Bronchial epithelial cell (primary cell): ENCODE measurements at places on chromosomes 11 and 22.

- no peak for DNase-seq
Measured at GRCh38 chr22:17098379-17098819, 13.6 kb downstream of the IL17RA start.

GRCh38 chr11:79040348-79040747 is 400.5 kb downstream of the TENM4 start:
- peak; percentile 17 for DNase-seq

DNA sequence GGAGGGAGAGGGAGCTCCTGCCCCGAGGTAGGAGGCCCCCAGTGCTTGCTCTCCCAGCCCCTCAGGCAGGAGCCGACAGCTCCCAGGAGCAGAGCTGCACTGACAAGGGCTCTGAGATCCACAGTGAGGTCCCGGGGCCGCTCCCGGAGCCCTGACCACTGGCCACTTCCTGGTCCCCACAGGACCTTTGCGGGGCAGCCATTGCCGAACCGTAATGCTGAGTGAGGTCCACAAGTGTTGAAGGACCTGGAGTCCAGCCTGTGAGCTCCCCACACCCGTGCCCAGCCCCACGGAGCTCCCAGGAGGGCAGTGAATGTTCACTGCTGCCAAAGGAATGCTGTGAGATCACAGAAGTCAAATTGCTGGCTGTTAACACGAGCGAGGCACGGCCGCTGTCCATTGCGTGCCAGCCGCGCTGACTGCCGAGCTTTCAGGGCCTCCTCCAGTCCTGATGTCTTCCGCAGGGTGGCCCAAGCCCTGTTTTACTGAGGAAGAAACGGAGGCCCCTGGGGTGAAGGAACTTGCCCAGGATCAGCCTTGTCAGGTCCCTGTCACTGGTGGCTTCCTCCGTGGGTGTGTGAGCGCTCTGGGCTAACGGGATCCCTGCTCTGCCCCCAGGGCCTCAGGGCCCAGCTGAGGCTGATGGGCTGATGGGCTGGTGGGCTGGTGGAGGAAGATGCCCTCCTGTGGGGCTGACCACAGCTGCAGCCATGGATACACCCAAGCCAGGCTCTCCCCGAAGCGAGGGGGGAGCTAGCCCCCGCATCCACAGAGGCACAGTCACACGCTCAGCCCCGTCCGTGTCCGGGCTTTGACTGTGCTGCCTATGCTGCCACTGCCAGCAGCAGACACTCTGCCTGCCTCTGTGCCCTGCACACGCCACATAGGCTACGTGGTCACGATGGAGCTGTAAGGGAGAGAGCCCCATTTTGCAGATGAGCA is 70.8 kb downstream of the WNT7B start:
- DNase-seq, result no peak

- peak; percentile 68 for DNase-seq
Measured at GRCh38 chr22:47310601-47311000, 548.2 kb downstream of the TBC1D22A start.

DNA sequence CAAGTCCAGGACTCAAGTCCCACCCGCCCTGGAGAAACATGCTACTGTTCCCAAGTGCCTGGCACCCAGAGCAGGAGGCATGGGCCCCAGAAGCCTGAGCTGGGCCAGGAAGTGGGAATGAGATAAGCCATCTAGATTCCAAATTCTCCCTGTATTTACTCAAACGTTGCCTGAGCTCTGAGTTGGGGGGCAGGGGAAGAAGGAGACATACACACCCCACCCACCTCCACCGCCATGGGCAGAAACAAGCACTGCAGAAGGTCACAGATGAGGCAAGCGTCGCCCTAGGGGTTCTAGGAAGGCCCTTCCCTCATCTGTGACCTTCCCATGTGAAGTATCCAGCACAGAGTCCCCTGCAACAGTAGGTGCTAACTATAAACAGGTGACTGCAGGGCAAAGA is 54.0 kb downstream of the PLEKHA7 start:
- no peak for DNase-seq

- no peak for DNase-seq
Measured at GRCh38 chr11:118537409-118537980, 6.5 kb downstream of the TMEM25 start.
